ENCODE measurements at places on chromosomes 16 and 17.

GRCh38 chr16:74166456-74166855 lies 130.2 kb upstream of the PSMD7 start:
- no peak for DNase-seq

- DNase-seq = no peak
Observed at GRCh38 chr16:58853854-58854791, 120.0 kb upstream of the GOT2 start.

- DNase-seq = no peak
Observed at GRCh38 chr17:32141679-32142037, 644 bp upstream of the RHOT1 start.

- DNase-seq = no peak
Observed at GRCh38 chr16:68313116-68313515, 2.3 kb downstream of the PRMT7 start.

DNA sequence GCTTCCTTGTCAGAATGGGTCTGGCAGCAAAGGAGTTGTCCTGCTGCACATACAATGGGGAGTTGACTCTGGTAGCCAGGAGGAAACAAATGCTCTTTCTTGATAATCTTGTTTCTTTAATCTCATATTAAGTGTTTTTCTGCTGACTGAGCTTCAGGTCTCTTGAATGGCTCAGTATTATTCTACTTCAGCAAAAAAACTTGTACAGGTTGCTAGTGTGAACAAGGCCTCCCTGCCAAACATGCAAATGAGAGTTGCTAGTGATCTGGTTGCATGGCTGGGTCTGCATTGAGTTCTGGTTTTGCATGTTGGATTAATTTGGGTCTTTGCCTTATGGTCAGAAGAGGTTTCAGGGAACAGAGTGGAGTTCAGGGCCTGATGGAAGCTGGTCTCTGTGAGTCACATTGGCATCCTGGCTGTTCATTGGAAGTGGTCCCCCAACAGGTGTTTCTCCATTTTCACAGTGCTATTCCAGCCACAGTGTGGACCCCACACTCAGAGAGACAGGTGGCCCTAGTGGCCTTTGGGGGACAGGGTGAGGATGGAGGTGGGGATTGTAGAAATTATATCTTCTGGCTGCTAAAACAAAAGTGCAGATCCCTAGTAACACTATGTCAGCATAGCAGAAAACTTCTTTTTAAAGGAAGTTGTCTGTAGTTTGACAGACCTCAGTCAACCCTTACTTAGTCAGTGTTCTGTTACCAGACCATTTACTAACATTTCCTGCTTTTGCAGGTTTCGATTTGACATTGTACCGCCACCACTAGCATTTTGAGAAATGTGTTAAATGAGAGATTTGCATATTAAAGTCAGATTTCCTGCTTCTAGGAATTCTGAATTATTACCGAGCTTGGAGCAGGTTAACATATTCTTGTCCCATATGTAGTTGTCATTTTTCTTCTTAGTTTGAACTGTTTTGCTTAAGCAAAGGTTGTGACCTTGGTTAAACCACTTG lies 47.1 kb downstream of the EPN2 start:
- no peak for DNase-seq

DNA sequence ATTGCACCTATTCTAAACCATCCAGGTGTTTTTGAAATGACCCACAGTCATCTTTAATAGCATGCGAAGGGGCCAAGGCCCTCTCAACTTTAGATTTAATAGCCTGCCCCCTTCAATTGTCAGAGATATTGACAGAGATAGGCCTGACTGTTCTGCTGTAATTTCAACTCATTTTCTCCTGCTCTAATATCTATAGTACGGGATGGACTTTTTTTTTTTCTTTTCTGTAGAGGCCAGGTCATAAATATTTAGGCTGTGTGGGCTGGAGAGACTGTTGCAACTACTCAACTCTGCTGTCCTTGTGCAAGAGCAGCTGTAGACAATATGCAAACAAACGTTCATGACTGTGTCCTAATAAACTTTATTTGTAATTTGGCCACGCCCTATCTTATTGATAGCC lies 24.7 kb upstream of the KRT20 start:
- no peak for DNase-seq

GRCh38 chr17:18300725-18301480 lies 13.9 kb downstream of the TOP3A start:
- no peak for DNase-seq

GRCh38 chr17:74296548-74296936 lies 22.5 kb downstream of the DNAI2 start:
- no peak for DNase-seq

GRCh38 chr17:74742978-74743545 lies 5.4 kb upstream of the NHERF1 start:
- DNase-seq = no peak

- DNase-seq = peak; percentile 58
Observed at GRCh38 chr17:34998205-34998604, 17.9 kb downstream of the LIG3 start.

DNA sequence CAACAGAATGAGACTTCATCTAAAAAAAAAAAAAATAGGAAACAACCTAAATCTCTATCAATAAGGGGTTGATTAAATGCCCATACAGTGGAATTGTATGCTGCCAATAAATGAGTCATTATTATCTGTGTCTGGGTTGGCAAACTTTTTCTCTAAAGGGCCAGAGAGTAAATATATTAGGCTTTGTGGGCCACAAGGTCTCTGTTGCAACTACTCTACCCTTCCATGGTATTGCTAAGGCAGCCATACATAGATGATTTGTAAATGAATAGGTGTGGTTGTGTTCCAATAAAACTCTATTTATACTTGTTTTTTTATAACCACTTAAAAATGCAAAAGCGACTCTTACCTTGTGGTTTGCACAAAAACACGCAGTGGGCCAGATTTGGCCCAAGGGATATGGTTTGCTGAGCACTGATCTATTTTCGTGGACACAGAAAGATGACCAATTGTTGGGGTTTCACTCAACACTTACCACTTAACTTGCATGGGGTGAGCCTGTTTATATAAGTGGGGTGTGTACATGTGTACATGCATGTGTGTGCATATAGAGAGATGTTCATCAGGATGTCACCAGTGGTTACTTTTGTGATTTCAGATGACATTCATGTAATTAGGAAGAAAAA lies 12.4 kb upstream of the IL4R start:
- DNase-seq = no peak

GRCh38 chr17:79728908-79729471 lies 1.8 kb upstream of the ENPP7 start:
- no peak for DNase-seq

GRCh38 chr17:65630502-65630901 lies 69.1 kb upstream of the AXIN2 start:
- no peak for DNase-seq

- DNase-seq = no peak
Observed at GRCh38 chr17:75823257-75824041, 20.8 kb downstream of the UNC13D start.

DNA sequence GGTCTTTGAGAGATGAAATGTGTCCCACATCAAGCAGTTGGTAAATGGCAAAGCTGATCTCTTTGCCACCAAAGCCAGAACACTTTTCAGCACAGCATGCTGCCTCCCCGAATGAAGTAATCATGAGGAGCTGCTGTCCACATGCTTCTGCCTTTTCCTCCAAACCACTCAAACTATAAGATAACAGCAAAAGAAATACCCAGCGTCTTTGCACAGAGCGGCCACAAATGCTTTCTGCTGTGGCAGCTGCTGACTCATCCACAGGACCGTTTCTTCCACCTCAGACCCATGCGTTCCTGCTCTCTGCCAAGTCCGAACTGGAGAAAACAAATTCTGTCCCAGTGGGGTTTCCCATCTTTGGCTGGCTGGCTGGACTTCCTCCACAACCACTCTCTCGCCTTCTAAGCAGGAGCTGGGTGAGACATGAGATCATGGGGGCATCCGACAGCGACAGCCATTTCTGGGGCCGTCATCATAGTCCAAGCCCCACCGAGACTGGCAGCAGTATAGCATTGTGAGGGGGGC lies 27.1 kb downstream of the TBC1D3B start:
- DNase-seq = no peak
